ENCODE measurements at places on chromosomes 13 and 19.

- no peak for DNase-seq
These were observed 1.3 kb upstream of the RSPH6A start for GRCh38 chr19:45816236-45817009.

- DNase-seq: no peak
These were observed 11.3 kb upstream of the SHKBP1 start for GRCh38 chr19:40565355-40565754.

DNA sequence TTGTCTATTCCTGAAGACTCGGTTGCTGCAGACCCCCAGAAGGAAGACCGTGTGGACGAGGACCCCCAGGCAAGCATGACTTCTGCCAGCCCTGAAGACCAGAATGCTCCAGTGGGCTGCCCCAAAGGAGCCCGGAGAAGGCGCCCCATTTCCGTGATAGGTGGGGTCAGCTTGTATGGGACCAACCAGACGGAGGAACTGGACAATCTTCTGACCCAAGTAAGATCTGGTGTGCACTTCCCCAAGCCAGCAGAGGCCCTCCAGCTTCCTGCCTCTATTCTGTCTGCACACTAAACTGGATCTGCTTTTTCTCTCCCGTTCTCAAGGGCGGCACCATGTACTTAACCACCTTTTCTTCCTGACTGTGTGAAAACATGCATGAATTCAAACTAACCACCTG, 59.8 kb upstream of the C1QTNF9 start:
- DNase-seq: no peak

- no peak for DNase-seq
These were observed 12.8 kb downstream of the POLR2E start for GRCh38 chr19:1082165-1082927.

DNA sequence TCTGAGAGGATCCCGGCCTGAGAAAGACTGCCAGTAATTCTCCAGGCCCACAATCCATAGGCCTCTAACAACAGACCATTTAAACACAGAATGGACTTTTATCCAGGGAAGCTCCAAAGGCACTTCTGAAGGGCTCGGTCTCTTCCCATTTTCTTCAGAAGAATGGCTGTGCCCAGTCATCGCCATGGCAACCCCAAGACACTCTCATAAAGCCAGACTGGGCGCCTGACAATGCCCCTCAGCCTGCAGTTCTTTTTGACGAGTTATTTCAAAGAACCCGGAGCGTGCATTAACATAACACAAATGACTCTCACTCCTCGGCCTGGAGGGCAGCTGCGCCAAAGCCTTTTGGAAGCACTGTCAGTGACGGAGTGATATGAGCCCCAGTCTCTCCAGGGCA, 61.0 kb downstream of the RASA3 start:
- no peak for DNase-seq

DNA sequence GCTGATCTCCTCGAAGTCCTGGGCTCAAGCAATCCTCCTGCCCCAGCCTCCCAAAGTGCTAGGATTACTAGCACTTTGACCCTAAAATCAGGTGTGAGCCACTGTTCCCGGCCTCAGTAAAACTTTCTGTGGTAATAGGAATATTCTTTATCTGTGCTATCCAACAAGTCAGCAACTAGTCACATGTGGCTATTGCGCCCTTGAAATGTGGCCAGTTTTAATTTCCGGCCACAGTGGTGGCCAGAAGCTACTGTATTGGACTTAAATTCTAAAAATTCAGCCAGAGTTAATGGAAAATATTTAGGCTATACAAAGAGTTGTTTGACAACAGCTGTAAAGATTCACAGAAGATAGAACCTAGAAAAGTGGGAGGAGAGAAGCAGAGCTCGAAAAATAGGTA, 30.0 kb downstream of the KEAP1 start:
- no peak for DNase-seq

- no peak for DNase-seq
These were observed 129.1 kb downstream of the TM9SF2 start for GRCh38 chr13:99630269-99630898.
